ENCODE measurements at places on chromosomes 13 and 19. TPM values are rescaled to one million over a fixed set of nuclear protein-coding genes. Genes with fewer than 3 reads are reported as not detected.

The CPT1C gene
- total RNA-seq, result 37.3 TPM

The IQCN gene
- total RNA-seq, result 2.2 TPM

The RAB8A gene
- total RNA-seq, result 42.7 TPM

The CPB2 gene
- 0.54 TPM for total RNA-seq

The PSG1 gene
- total RNA-seq, result 0.20 TPM

The NOVA2 gene
- total RNA-seq, result 19.9 TPM

The C19orf44 gene
- 9.8 TPM for total RNA-seq

The SLC25A41 gene
- 0.29 TPM for total RNA-seq

The KRTDAP gene
- not detected for total RNA-seq

The LGI4 gene
- total RNA-seq, result 1.4 TPM

The WDR88 gene
- 0.62 TPM for total RNA-seq

The AP1M2 gene
- not detected for total RNA-seq

The DIAPH3 gene
- total RNA-seq, result 0.25 TPM

The STOML3 gene
- total RNA-seq, result 0.09 TPM

The DNAJC3 gene
- 11.6 TPM for total RNA-seq

Data from motor neuron (in vitro differentiated cells).